Naive thymus-derived CD8-positive, alpha-beta T cell (primary cell): ENCODE measurements at places on chromosomes 7 and 10.

- DNase-seq, result no peak
Observed at GRCh38 chr10:120945801-120946302, 94.7 kb downstream of the WDR11 start.

DNA sequence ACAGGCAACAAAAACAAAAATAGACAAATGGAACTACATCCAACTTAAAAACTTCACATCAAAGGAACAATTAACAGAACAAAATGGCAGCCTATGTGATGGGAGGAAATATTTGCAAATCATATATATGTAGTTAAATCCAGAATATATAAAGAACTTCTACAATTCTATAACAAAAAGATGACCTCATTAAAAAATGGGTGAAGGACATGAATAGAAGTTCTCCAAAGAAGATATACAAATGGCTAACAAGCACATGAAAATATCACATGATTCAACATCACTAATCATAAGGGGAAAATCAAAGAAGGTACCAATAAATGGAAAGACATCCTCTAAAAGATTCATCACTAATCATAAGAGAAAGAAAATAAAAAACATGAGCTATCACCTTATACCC lies 416.1 kb downstream of the LRMDA start:
- no peak for DNase-seq

GRCh38 chr10:50990568-50991455 lies 83.5 kb upstream of the PRKG1 start:
- DNase-seq, result no peak

- DNase-seq, result no peak
Observed at GRCh38 chr7:80467069-80467468, 44.8 kb downstream of the GNAT3 start.

- no peak for DNase-seq
Observed at GRCh38 chr10:103609231-103610082, 116.0 kb downstream of the NEURL1 start.

DNA sequence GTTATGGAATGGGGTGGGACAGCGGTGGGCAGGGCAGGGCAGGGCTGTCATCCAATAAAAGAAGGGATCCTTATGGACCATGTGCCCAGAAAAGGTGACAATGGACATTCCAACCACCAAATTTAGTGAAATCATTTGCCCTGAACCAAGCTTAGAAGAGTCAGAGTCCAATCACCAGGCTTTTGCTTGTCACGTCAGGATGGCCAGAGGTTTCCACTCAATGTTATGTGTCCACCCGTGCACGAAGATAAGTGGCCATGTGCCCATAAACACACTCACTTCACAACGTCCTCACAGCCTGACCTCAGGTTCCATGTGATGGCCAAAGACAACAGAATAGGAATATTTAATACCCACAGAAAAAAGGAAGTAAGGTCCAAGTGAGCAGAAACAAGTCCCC lies 36.6 kb upstream of the PLPP4 start:
- DNase-seq, result no peak

GRCh38 chr10:129765664-129766550 lies 198.2 kb downstream of the EBF3 start:
- no peak for DNase-seq

GRCh38 chr7:18268571-18268970 lies 227.0 kb upstream of the HDAC9 start:
- DNase-seq, result no peak

GRCh38 chr7:26001662-26002244 lies 150.2 kb upstream of the NFE2L3 start:
- no peak for DNase-seq

- DNase-seq, result no peak
Observed at GRCh38 chr7:93156884-93157283, 8.7 kb upstream of the SAMD9L start.

GRCh38 chr10:6678956-6679355 lies 98.9 kb upstream of the PRKCQ start:
- DNase-seq, result no peak

DNA sequence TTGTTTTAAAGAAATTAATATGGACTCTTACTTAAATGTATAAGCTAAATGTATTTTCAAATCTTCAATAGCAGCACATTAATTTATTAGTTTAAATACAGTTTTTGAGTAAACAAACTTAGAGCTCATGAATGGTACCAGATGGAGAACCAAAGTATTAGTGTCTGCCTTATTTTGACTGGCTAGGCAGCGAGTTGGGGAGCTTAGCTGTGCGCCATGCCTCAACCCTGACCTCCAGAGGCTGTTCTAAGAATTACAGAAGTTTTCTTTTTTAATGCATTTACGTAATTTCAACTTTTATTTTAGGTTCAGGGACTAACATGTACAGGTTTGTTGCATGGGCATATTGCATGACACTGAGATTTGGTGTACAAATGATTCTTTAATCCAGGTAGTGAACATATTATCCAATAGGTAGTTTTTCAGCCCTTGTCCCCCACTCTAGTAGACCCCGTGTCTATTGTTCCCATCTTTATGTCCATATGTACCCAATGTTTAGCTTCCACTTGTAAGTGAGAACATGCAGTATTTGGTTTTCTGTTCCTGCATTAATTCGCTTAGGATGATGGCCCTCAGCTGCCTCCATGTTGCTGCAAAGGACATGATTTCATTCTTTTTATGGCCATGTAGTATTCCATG lies 166.8 kb downstream of the IQUB start:
- no peak for DNase-seq

DNA sequence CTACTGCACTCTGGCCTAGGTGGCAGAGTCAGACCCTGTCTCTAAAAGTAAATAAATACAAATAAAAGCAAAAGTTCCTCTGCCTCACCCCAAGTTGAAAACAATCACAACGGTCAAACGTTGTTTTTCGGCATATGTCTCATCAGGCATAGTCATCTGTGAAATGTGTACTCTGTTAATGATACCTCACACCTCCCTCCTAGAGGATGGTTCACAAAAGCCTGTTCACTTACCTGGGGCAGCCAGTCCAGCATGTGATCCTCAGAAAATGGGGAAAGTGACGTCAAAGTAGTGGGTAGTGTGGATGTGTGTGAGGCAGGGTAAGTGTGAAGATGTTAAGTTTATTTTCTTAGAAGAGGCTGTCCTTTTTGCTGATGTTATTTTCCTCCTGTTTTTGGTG lies 254.0 kb upstream of the LRGUK start:
- no peak for DNase-seq
